ENCODE measurements at places on chromosomes 1 and 21. TPM values are rescaled to one million over a fixed set of nuclear protein-coding genes. Genes with fewer than 3 reads are reported as not detected.

DNA sequence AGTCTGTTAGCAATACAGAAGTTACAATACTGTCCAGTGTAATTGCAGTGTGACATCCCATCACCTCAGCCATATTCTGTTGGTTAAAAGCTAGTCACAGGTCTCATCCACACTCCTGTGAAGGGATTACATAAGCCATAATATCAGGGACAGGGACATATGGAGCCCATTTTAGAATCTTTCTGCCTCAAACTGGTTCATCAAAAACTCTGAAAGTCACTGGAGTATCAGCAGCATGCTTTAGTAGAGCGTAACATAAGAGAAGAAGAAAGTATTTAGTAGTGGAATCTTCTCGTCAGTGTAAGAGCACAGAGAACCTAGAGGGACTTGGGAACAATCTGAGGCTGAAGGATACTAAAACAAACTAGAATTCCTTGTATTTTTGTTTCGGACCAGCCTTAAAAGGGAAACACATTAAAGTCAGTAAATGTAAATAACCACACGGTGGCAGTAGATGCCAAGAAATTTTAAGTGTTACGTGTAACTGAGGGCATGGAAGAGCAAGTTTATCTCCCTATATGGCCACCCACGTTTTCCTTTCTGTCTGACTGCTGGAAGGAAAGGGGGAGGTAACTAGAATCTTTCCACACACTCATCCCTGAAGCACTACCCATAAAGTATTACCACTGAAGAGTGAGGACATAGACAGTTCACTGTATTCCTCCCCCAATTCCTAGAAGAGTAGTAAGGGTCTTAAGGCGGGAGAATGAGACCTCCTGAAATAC is 41.6 kb upstream of the AGL start:
- DNase-seq: peak; percentile 41
- H3K27ac ChIP-seq: no peak overlapping the region
- no peaks in the 10 kb centered on the region for H3K27me3 ChIP-seq

GRCh38 chr1:230747127-230747730 is at the start of gene CAPN9:
Gene CAPN9, plus strand, starts transcription at chr1:230747388. Its CDS starts 109 bp downstream, at chr1:230747497.
- no peak within 1 kb of the TSS for H3K27ac ChIP-seq
- H3K4me3 ChIP-seq: no peak within 1 kb of the TSS
- peaks cover 36% of the 10 kb centered on the region for H3K4me1 ChIP-seq

DNA sequence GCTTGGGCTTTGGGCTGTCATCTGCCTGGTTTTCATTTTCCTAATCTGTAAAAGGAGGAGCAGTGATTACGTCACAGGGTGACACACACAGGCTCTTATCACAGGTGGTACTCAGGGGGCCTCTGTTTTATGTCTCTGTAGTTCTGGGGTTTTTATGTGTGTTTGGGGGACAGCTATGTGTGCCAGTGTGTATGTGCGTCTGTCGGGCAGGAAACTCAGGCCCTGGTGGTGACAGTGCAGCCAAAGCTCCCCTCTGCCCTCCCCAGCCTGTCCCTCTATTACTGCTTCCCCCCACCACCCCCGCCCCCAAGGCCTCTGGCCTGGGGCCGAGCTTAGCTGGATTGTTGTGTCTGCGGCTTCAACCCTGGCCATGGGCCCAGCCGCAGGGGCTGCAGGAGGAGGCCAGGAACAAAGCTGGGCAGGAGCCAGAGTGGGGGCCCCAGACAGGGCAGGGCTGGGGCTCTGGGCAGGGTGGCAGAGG is 13.3 kb downstream of the MFAP2 start:
- H3K27ac ChIP-seq: no peak overlapping the region
- H3K4me3 ChIP-seq: no peak overlapping the region
- H3K27me3 ChIP-seq: no peaks in the 10 kb centered on the region
- no peak for DNase-seq

DNA sequence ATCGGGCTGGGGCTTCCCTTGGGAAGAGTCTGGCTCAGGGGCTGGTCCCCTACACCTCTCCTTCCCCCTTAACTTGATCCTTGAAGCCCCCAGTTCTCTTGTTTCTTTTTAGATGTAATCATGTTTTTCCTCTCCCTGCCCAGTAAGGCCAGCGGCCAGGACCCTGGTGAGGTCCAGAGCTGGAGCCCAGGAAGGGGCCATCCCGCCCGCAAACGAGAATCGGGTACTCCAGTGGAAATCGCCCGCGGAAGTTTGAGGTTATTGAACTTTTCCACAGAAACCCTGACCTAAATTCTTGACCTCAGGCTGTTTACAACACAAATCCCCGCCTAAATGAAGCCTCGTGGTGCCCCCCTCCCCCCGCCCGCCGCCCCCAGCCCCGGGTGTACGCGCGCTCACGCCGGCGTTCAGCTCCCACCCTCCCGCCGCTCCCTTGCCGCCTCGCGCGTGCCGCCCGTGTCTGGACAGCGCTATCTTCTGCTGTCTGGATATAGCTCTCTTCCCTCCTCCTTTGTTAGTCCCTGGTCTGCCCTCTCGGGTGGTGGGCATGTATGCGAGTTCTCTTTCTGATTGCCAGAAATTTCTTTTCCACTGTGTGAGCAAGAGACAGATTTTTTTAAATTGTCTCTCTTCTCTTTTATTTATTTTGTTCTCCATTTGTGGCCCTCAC is 165.9 kb upstream of the CACNA1E start:
- H3K27ac ChIP-seq: no peak overlapping the region
- no peak for DNase-seq
- peaks cover 82% of the 10 kb centered on the region for H3K27me3 ChIP-seq
- no peaks in the 10 kb centered on the region for H3K36me3 ChIP-seq

S100A7A gene
- total RNA-seq: not detected

KAZN gene
- total RNA-seq: 3.6 TPM

Data from Calu3 (cell line).